EL (cell line): ENCODE measurements at places on chromosomes 5 and 9.

- DNase-seq = no peak
These were observed 15.0 kb downstream of the LPCAT1 start for GRCh38 chr5:1508659-1509290.

DNA sequence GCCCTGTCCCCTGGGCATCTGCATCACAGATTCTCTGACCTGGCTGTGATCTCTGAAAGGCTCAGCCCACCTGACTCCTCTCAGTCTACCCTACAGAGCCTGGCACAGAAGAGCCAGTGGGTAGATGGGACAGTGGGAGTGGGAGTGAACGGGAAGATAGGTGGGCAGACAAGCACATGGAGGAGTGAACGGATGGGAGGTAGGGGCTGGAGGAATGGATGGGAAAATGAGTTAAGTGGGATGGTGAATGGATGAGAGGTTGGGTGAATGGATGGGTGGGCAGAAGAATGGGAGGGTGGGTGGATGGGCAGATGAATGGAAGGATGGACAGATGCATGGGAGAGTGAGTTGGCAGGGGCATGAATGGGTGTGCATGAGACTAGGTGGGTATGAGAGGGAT lies 18.8 kb downstream of the STK10 start:
- DNase-seq = no peak

DNA sequence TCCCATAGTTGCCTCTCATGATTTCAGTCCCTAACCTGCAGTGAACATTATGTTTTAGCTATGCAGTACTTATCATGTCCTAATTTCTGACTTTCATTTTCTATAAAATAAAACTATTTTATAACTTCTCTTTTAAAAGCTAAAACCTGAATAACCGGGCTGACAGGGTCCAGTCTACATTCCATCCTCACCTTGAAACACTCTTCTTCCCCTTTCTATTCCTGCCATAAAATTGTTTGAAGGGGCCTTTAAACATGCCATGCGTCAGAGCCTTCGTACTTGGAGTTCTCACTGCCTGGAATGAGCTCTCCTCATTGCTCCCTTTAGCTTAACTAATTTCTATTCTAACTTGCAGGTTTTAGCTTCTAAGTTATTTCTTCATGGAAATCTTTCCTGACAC lies 143.0 kb upstream of the PRLR start:
- DNase-seq = no peak

DNA sequence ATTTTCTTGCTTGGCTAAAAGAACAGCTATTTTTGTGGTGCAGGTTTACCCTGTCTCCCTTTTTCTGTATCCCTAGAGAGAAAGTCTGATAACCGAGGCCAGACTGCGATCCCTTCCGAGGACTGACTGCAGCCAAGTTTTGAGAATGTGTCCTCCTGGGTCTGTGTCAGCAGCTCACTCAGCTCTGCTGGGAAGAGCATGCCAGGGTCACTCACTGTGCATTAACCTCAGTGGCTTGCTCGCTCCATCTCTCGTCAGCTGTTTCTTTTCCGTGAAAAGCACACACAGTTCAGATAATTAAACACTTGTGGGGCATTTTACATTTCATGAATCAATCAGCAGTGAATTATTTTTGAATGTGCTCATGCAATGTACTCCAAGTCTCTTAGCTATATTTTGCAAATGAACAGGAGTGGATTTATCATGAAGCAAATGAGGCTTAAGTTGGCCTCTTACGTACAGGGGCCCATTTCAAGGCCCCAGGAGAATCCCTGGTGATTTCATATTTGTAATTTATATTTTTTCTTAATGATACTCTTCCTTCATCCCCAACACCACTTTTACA lies 252.1 kb downstream of the SMARCA2 start:
- no peak for DNase-seq

GRCh38 chr5:122384739-122385235 lies 72.8 kb downstream of the SNCAIP start:
- DNase-seq = no peak

GRCh38 chr5:169190849-169191248 lies 110.1 kb downstream of the SLIT3 start:
- no peak for DNase-seq

- DNase-seq = no peak
These were observed 27.8 kb upstream of the SLC44A1 start for GRCh38 chr9:105216440-105217178.

DNA sequence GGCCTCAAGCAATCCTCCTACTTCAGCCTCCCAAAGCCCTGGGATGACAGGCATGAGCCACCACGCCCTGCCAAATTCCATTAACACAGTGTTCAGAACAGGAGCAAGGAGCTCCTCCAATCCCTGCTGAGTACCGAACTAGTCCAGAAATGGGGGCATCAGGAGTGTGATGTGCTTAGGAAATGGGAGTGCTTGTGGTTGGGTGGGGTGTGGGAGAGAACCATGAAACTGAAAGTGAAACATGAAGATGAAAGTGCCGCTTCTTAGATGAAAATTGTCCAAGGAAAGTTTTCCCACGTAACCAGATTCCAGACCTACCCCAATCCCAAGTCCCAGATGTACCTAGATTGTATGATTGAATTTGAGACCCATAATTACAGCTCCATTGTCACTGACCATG lies 16.7 kb upstream of the ZNF131 start:
- no peak for DNase-seq

DNA sequence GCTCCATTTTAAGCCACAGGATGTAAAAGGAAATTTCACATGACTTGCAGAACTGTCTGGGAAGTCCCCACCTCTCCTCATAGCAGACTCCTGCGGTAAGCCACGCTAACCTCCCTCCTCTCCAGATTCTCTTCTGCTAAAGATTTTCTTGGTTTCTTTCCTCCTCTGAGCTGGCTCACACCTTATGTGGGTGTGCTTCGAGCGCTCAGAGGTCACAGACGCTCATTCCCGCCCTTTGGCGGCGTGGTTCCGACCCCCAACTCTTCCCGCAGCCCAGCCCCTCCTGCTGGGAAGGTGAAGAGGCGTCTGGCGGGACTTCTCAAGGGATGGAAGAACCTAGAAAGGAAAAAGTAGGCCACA lies 32.9 kb upstream of the CDK20 start:
- no peak for DNase-seq

DNA sequence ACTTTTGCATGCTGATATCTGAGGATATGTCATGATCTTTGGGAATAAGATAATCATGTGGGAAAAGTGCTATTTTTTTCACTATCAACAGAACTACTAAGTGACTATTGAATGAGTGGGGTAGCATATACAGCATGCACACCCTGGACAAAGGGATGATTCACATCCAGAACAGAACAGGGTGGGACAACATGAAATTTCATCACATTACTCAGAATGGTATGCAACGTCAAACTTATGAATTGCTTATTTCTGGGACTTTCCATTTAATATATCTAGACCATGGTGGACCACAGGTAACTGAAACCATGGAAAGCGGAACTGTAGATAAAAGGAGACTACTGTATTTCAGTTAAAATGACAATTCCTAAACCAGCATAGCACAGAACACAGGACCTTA lies 370.0 kb downstream of the HINT1 start:
- no peak for DNase-seq

DNA sequence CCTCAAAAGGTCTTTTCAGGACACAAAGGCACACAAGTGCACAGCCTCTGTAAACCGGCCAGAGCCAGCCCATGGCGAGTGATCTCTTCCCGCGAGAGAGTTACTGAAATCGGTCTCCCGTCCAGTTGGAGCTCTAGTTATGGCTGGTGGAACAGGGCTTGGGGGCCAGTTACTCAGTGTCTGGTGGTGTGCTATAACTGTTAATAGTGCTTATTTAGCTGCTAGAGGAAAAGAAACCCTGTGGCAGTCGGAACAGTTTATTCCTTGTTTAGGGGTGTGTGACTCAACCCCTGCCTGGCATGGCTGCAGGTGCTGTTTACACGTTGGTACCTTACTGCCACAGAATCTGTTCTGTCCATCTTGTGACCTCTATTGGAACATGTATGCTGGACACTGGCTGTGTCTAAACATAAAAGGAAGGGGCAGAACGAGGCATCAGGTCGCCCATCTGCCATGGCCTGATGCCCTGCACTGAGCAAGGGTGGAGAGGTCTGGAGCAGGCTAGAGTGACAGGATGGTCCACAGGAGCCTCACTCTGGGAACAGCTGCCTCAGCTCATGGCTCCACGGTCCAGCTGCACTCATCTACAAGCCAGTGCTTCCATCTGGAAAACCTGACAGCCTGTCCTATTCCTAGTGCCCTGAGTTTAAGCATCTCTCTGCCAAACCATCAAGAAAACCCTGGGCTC lies 49.6 kb upstream of the SIMC1 start:
- DNase-seq = no peak

GRCh38 chr9:74742792-74743730 lies 144.7 kb downstream of the TRPM6 start:
- peak; percentile 22 for DNase-seq

DNA sequence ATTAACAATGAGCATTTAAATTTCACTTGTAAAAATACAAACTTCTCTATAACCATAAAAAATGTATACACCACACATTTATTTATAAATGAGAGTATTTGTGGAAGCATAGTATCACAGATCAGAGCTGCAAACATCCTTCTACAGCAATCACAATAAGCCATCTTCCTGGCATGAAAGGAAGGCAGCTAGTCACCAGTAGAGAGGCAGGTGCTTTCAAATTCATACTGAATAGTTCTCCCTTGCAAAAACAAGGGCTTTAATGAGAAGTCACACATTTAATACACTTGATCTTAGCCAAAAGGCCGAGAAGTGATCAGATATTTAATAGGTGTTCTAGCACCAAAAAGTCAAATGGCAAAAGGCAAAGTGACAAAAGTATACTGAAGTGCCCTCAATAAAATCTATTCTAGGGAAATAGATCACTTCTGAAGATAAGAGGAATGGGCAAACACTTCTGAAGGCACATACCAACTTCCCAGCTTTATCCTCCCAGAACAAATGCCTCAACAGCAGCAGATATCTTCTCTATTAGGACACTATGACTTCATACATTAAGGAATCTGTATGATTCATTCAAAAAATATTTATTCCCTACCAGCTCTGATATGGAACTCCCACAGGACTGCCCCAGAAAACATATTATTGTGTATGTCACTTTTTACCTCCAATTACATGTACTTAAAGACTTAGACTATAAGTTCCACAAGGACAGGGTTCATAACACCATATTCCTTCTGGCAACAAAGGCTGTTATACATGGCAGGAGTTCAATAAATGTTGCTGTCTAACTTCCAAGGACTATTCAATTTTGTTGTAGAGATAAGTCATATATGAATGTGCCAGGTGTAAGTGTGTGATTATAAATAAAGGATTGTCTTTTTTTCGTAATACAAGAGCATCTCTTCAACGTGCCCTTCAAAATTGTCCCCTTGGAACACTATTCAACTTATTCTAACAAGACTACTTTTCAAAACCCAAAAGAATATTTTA lies 31.7 kb downstream of the MAPKAP1 start:
- peak; percentile 92 for DNase-seq

DNA sequence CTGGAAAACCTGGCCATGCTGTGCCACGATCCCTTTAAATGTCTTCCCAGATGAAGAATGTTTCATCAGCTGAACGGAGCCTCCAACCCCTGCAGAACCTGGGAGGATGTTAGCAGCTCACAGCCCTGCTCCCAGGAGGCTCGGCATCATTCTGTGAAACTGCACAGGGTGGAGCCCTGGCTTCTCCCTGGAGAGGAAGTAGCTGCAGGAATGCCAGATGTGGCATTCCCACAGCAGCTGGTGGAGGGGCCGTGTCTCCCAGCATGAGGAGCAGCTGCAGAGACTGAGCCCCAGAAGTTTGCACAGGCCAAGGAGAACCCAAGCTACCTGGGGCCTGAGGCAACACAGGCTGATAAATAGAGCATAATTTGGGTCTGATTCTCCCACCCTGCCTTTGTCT lies 165.8 kb upstream of the MAP3K1 start:
- DNase-seq = peak; percentile 52

- DNase-seq = no peak
These were observed 860.8 kb upstream of the DMAC1 start for GRCh38 chr9:8660383-8660782.

GRCh38 chr5:110705349-110705748 lies 21.1 kb downstream of the TMEM232 start:
- DNase-seq = no peak

GRCh38 chr9:100160021-100160420 lies 61.0 kb downstream of the INVS start:
- no peak for DNase-seq

DNA sequence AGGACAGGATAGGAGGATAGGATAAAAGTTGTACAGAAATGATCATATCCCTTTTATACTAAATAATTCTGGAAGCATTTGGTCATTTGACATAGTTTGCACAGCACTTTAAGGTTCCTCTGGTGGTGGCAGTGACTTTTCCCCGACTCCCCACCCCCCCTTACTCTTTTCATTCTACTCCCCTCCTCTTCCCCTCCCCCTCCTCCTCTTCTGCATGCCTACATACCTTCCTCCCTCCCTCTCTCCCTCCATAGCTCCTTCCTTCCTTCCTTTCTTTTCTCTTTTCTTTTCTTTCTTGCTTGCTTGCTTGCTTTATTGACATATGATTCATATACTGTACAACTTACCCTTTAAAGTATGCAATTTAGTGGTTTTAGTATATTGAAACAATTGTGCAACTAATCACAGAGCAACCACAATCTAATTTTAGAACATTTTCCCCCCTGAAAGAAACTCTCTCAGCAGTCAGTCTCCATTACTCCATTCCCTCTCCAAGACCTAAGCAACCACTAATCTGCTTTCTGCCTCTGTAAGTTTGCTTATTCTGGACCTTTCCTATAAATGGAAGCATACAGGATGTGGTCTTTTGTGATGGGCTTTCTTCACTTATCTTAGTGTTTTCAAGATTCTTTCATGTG lies 159.0 kb downstream of the HACD4 start:
- DNase-seq = peak; percentile 71

DNA sequence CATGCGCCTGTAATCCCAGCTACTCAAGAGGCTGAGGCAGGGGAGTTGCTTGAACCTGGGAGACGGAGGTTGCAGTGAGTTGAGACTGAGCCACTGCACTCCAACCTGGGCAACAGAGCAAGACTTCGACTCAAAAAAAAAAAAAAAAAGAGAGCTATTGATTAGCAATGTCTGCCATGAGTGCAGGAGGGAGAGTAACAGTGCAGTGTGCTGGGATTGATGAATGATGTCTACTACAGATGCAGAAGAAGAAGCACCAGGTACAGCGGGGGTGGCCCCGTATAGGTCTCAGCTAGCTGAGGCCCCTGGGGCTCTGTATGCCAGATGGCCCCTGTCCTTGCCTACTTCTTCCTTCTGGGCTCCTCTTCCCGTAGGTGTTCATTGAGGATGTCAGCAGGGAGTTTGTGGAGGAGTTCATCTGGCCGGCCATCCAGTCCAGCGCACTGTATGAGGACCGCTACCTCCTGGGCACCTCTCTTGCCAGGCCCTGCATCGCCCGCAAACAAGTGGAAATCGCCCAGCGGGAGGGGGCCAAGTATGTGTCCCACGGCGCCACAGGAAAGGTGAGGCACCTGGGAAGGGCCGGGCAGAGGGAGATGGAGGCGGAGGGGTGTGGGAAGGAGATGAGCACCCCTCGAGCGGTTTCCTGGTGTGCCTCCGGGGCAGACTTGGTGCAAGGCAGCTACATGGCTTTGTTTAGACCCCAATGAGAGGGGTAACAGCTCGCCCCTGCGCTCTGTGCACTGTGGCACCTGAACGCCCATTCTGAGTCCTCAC lies 13.5 kb downstream of the ASS1 start:
- DNase-seq = no peak
